ENCODE measurements at places on chromosomes 3 and 15.

GRCh38 chr3:20073683-20074082 is 33.4 kb downstream of the KAT2B start:
- DNase-seq: no peak

- no peak for DNase-seq
Measured at GRCh38 chr15:23497710-23498111, 50.7 kb upstream of the GOLGA6L2 start.

- no peak for DNase-seq
Measured at GRCh38 chr15:84684092-84684491, 26.1 kb upstream of the NMB start.

- no peak for DNase-seq
Measured at GRCh38 chr3:187125319-187126031, 13.8 kb downstream of the RPL39L start.

DNA sequence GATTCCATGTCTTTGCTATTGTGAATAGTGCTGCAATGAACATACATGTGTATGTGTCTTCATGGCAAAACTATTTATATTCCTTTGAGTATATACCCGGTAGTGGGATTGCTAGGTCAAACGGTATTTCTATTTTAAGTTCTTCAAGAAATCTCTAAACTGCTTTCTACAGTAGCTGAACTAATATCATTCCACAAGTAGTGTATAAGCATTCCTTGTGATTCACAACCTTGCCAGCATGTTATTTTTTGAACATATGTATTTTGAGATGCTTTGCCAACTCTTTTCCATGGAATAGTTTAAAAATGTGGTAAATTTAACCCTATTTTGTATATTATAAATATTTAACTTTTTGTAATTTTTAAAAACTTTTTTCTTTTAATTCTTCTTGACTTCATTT is 592.7 kb upstream of the NAALADL2 start:
- DNase-seq: no peak

DNA sequence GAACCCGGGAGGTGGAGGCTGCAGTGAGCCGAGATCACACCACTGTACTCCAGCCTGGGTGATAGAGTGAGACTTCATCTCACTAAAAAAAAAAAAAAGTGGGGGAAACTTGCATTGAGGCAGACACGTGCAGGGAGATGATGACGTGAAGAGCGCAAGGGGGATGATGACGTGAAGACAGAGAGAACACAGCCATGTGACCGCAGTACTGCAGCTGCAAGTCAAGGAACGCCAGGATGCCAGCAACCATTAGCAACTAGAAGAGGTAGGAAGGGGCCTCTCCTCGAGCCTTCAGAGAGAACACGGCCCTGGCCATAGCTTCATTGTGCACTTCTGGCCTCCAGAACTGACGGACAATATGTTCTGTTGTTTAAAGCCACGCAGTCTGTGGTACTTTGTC is 28.3 kb downstream of the RFT1 start:
- DNase-seq: no peak

All from chondrocyte (in vitro differentiated cells).